ENCODE measurements at places on chromosomes 16 and 17.

DNA sequence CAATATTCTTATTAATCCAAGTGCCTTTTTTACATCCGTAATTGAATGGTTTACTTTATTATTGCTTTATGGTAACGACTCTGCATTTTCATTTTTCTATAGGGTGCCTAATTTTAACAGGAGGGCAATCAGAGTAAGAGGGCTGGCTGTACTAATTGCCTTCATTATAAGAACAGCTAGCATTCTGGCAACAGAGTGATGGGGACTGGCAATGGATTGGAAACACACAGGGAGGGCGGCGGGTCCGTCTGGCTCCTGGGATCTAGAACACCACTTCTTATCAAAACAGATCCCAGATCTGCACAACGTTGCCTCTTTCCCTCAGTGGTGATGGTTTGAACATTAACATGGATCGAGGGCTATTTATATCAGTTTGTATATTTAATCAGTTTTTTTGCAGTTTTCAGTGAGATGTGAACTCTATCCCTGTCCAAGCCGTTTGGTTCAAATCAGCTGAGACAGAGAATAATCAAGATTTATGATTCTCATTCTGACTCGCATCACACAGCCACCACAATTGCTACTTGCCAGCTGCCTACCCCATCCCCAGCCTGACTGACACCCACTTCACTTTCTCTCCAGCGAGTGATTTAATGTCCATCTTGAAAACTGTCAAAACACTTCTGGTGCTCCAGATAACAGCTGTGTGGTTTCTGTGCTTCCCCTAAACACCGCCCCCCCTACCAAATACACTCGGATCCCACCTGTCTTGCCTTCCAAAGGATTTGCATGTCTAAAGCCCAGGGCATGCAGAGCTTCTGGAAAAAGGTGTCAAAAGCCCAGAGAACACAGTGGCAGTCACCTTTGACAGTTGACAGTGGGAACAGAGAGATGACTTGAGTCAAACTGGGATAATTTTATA is 327.9 kb downstream of the HS3ST4 start:
- no peak for DNase-seq

DNA sequence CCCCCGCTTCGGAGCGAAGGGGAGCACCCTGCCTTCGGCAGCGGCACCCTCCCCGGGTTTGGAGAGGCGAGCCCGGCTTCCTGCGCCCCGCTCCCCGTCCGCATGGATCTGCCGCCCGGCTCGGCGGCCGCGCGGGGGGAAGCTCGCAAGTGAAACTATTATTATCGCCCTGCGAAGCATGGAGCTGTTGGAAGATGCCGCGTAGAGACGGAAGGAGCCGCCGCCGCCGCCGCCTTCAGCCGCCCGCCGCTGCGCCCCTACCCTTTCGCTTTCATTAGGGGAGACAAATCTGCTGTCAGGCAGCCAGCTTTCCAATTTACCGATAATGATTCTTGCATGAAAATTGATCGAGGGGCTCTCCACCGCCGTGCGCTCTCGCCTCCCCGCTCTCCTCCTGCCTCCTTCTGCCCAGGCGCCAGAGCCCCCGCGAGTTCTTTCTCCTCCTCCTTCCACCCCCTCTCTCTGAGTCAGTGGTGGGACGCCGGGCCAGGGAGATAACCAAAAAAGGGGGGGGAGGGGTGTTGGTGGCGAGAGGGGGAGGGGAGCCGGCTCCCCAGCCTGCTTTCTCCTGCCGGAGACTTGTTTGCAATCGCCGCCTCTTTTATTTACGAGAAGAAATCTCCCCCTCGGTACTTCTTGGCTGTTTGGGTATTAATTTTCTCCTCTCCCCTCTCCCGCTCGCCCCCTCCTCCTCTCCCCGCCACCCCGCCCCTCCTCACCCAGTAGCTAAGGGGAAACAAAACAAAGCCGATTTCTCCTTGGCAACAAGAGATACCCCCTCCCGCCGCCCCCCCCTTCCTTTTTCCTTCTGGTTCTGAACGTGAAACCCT is 58.0 kb upstream of the GSE1 start:
- DNase-seq = peak; percentile 73

DNA sequence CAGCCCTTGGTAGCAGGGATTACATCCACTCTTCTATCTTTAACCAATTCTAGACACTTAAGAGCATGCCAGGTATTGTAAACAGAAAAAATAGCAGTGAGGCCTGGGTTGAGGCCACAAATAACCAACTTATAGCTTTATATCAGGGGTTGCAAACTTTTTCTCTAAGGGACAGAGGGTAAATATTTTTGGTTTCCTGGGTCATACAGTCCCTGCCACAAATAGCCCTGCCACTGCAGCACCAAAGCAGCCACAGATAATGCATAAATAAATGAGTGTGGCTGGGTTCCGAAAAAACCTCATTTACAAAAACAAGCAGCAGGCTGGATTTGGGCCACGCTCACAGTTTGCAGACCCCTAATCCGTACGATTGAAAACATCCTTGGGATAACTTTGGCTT is 46.7 kb downstream of the STAT3 start:
- no peak for DNase-seq

- no peak for DNase-seq
Measured at GRCh38 chr17:60506312-60506711, 19.7 kb downstream of the APPBP2 start.

GRCh38 chr16:87534030-87534653 is 41.3 kb upstream of the ZCCHC14 start:
- no peak for DNase-seq

GRCh38 chr17:7912927-7913524 is 3.1 kb downstream of the RNF227 start:
- DNase-seq = peak; percentile 31

GRCh38 chr16:82322177-82322576 is 152.2 kb upstream of the MPHOSPH6 start:
- no peak for DNase-seq

GRCh38 chr17:82351713-82352488 is 7.1 kb upstream of the TEX19 start:
- DNase-seq = peak; percentile 95

- no peak for DNase-seq
Measured at GRCh38 chr16:71442051-71442440, at the start of gene TLE7. Gene TLE7, minus strand, starts transcription at chr16:71442054. Its CDS starts 8,730 bp downstream, at chr16:71433324.

- DNase-seq = no peak
Measured at GRCh38 chr17:17972952-17973254, 241 bp downstream of the DRC3 start.

DNA sequence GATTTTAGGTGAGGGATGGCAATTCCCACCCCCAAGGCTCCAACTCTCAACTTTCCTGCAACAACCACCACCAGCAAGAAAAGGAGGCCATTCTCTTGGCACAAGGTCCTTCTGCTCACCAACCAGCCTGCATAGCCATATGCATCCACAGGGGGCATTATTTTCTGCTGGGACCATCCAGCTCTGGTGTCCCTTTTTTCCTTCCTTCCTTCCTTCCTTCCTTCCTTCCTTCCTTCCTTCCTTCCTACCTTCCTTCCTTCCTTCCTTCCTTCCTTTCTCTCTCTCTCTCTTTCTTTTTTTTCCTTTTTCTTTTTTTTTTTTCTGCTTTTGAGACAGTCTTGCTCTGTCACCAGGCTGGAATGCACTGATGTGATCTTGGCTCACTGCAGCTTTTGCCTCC is 21.1 kb upstream of the COX10 start:
- DNase-seq = no peak

DNA sequence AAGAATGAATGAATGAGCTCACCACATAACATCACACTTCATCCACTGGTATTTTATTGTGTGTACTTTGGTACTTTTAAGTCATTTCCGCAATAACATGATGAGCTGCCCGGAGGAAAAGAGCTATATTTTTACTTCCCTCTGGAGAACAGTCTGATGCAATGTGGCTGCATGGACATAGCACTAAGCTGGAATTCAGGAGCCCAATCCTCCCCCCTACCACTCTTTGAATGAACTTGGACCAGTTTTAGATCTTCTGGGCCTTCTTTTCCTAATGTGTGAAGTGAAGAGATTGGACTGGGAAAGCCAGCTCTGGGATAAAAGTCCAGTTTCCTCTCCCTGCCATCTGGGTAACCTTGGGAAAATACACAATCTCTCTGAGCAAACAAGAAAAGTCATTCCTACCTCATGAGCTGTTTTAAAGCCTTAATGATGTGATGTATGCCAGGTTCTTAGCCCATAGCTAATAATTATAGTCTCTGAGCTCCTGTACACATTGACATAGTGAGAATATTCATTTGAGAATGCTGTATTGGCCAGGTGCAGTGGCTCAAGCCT is 79.3 kb downstream of the ABCC12 start:
- DNase-seq = peak; percentile 36

GRCh38 chr17:76781056-76781982 is 43.4 kb downstream of the MFSD11 start:
- no peak for DNase-seq

DNA sequence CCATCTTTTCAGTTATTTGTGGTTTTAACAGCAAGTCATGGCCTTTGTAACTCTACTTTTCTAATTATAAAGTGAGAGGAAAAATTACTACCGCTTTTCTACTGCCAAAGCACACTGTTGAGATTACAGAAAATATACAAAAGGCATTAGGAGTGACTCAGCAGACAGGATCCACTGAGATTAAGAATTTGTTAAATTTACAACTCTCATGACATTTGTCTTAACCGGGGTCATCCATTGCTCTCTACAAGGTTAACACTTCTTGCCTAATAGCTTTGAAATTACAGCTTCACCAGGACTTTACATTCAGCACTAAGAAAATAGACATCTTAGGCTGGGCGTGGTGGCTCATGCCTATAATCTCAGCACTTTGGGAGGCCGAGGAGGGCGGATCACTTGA is 93.4 kb downstream of the SSH2 start:
- no peak for DNase-seq

GRCh38 chr17:82063424-82064415 is 1.9 kb downstream of the DUS1L start:
- no peak for DNase-seq

GRCh38 chr17:78257810-78258322 is 26.4 kb downstream of the TMEM235 start:
- DNase-seq = no peak

- DNase-seq = peak; percentile 13
Measured at GRCh38 chr17:18141210-18141803, 32.8 kb downstream of the MYO15A start.

- DNase-seq = peak; percentile 64
Measured at GRCh38 chr16:12147681-12148080, 171.1 kb downstream of the SNX29 start.

- DNase-seq = no peak
Measured at GRCh38 chr16:85759631-85760419, 8.9 kb upstream of the C16orf74 start.

DNA sequence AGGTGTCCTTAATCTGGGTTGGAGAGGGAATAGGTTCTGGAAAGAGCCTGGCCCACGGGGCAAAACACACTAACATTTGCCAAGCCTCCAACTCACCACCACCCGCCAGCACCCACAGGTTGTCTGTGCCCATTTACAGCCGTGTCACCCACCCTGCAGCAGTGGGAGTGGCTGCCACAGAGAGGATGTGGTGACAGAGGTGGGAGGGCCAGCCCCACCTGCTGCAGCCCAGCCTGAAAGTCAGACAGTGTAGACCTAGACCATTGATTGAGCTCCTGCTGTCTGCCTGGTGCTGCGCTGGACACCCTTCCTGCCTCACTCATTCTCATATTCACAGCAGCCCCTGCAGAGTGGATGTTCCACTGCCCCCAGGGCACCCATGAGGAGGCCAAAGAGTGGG is 44.7 kb downstream of the IL21R start:
- DNase-seq = no peak

GRCh38 chr17:49755663-49756283 is 8.2 kb downstream of the FAM117A start:
- no peak for DNase-seq

DNA sequence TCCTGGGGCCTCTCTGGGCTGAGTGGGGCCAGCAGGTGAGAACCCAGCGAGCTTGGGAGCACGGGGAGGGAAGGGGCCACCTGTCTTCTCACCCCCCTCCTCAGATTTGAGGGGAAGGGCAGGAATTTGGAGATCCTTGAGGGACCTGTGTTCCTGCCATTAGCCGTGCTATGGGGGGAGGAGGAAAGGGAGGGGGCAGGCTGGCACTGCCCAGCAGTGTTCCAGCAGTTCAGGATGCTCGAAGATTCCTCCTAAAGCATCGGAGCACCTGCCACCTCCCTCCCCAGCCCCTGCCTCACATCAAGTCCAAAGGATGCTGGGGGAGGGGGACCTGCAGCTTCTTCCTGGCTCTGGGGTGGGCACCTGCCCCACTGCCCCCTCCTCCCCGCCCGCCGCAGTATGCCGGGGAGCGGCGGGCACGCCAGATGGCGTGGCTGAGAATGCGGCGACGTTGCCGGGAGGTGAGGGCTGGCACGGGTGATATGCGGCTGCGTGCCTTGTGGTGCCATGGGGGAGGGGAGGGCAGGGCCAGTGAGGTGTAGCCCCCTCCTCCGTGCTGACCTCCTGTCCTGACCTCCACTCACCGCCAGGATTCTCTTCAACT is 4.7 kb upstream of the NEUROD2 start:
- DNase-seq = no peak

DNA sequence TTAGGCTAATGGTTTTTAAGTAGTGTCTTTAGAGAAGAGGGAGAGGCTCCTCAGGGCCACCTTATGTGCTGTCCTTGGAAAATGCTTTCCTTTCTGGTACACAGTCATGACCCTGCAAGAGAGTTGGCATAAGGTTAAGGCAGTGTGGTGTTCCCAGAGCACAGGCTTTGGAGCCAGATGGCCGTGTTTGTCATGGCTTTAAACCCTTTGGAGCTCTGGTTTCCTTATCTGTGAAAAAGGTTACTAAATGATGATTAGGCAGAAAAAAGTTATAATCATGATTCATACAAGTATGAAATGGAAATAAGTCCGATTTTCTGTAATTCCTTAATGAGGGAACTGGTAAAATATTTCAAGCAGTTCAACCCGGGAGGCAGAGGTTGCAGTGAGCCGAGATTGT is 13.2 kb downstream of the UTP4 start:
- no peak for DNase-seq

GRCh38 chr16:4298761-4299522 is 16.9 kb upstream of the GLIS2 start:
- no peak for DNase-seq

GRCh38 chr17:82544431-82545070 is 25.0 kb downstream of the FOXK2 start:
- no peak for DNase-seq

- no peak for DNase-seq
Measured at GRCh38 chr16:68995011-68995504, 110.4 kb upstream of the HAS3 start.

- DNase-seq = no peak
Measured at GRCh38 chr16:9128346-9129342, 37.2 kb downstream of the HAPSTR1 start.

DNA sequence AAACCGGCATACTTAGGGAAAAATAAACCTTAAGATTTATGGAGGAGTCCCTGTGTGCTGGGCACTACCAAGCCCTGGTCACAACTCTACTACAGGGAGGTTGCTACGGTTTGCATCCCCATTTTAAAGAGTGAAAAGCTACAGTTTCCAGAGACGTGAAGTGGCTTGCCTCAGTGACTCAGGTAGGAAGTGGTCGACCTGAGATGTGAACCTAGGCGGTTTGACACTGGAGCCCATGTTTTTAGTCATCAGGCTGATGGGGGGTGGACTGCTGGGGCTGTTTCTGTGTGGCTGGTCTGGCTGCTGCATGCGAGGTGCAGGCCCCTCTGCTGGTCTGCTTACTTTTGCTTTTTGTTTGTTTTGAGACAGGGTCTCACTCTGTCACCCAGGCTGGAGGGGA is 6.6 kb downstream of the COX6A2 start:
- no peak for DNase-seq
